Stimulated activated CD8-positive, alpha-beta memory T cell treated with anti-CD3 and anti-CD28 coated beads, Interleukin-7, amount 100 ng/mL, for 24 hours (primary cell): ENCODE measurements at places on chromosomes 6 and 20.

DNA sequence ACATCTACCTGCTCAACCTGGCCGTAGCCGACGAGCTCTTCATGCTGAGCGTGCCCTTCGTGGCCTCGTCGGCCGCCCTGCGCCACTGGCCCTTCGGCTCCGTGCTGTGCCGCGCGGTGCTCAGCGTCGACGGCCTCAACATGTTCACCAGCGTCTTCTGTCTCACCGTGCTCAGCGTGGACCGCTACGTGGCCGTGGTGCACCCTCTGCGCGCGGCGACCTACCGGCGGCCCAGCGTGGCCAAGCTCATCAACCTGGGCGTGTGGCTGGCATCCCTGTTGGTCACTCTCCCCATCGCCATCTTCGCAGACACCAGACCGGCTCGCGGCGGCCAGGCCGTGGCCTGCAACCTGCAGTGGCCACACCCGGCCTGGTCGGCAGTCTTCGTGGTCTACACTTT lies 619 bp downstream of the SSTR4 start:
- no peak for DNase-seq

DNA sequence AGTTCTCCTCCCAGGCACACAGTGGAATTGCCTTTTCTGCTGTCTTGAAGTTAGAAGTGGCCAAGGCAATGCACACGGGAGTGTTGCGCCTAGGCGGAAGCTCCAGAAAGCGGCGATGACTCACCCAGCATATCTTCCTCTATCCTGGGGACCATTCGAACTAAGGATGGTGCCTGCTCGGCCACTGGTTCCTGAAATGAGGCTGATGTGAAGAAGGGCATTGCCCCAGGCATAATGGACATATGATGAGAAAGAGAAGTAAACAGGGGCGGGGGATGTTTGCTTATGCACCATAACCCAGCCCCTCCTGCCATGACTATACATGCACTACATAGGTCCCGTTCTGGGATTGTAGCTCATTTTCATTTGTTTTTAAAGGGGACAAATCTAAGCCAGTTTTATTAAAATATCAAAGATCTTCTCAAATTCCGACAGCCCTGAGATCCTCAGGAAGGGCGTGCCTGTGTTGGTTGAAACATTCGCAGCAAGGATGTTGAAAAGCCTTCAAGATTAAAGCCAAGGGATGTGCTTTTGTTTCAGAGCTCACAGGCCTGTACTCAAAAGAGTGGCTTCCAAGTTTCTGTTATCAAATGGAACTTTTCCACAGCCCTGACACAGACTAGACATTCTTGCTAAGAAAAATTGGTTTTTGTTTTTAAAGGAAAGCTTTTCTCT lies 218.5 kb downstream of the LY86 start:
- DNase-seq, result no peak

- DNase-seq, result no peak
Observed at GRCh38 chr6:114361036-114361435, 18.2 kb upstream of the HS3ST5 start.

- DNase-seq, result no peak
Observed at GRCh38 chr6:33846226-33846625, 42.4 kb upstream of the MLN start.

DNA sequence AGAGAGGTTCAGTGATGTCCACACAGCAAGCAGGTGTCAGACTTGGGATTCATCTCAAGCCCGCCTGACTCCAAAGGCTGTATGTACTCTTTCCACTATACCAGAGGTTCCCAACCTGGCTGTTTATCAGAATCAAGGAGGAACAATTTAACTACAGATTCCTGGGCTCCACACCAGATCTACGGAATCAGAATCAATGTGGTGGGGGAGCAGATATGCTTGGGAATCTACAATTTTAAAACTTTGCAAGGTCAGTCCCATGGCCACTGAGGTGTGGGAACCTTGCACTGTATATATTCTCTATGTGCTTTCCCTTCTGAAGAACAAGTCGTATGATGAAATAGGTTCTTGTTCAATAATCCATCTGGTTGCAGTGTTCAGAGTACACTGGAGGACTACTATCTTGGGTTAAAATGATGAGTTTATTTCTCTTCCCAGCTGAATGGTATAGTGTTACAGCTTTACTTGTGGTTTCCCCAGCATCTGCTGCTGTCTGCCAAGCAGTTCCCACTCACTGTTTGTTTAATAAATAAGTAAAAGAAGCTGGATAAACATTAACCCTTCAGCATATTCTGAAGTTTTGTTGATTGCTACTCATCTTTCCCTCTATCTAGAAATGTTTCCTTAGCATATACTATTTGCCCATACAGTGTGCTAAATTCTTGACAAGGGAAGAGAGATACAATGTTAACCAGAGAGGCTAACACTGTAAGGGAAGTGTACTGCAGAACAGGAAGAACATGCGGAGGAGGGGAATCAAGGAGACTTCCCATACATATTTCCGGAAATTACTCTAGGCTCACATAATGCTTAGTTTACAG lies 9.9 kb downstream of the TTI1 start:
- DNase-seq, result no peak

GRCh38 chr20:13800728-13801134 lies 15.9 kb downstream of the NDUFAF5 start:
- DNase-seq, result no peak
